ENCODE measurements at places on chromosomes 11 and 22. TPM values are rescaled to one million over a fixed set of nuclear protein-coding genes. Genes with fewer than 3 reads are reported as not detected.
A peak's percentile ranks its signal among the peaks of the same experiment; 100 is the strongest.

NRGN gene
- 0.87 TPM for total RNA-seq

SCGB1A1 gene
- total RNA-seq, result not detected

PATE4 gene
- total RNA-seq, result not detected

HMGXB4 gene
- total RNA-seq, result 27.8 TPM

SAA4 gene
- total RNA-seq, result not detected

TSGA10IP gene
- total RNA-seq, result not detected

SCO2 gene
- not detected for total RNA-seq

GRCh38 chr11:48064306-48064705, 83.9 kb downstream of the PTPRJ start:
- peaks cover 35% of the 10 kb centered on the region for H3K4me1 ChIP-seq
- H3K4me3 ChIP-seq, result no peak overlapping the region
- peak overlapping the region; percentile 76 for H3K27ac ChIP-seq
- no peak for DNase-seq
- peaks cover under 1% of the 10 kb centered on the region for H3K36me3 ChIP-seq

GRCh38 chr11:30131535-30131934, 99.3 kb upstream of the FSHB start:
- no peaks in the 10 kb centered on the region for H3K36me3 ChIP-seq
- no peaks in the 10 kb centered on the region for H3K27me3 ChIP-seq
- no peak overlapping the region for H3K27ac ChIP-seq
- no peaks in the 10 kb centered on the region for H3K4me1 ChIP-seq
- no peak overlapping the region for H3K4me3 ChIP-seq

DNA sequence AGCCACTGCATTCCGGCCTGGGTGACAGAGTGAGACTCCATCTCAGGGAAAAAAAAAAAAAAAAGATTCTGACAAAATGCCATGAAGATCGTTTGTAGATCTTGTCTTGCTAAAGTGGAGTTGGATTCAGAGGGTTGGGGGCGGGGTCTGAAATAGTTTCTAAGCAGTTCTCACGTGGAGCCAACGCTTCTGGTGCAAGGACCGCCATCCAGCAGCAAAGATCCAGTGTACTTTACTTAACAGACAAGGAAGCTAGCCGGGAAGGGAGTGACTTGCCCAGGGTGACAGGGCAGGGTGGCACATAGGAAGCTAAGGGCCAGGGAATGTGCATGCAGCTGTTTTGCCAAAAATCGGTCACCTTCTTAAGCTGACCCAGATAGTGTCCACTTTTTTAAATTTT, 27.4 kb downstream of the APOL1 start:
- peaks cover 61% of the 10 kb centered on the region for H3K36me3 ChIP-seq
- no peak for DNase-seq
- no peak overlapping the region for H3K4me3 ChIP-seq
- peaks cover 17% of the 10 kb centered on the region for H3K4me1 ChIP-seq

- H3K4me3 ChIP-seq, result no peak overlapping the region
- no peaks in the 10 kb centered on the region for H3K36me3 ChIP-seq
- H3K27me3 ChIP-seq, result no peaks in the 10 kb centered on the region
- no peak for DNase-seq
- H3K4me1 ChIP-seq, result no peaks in the 10 kb centered on the region
Observed at GRCh38 chr11:82944198-82944597, 42.7 kb downstream of the DDIAS start.

- peak within 1 kb of the TSS; percentile 33 for H3K4me3 ChIP-seq
- peaks cover 43% of the 10 kb centered on the region for H3K4me1 ChIP-seq
- peaks cover 72% of the 10 kb centered on the region for H3K27me3 ChIP-seq
- peak; percentile 73 for DNase-seq
- H3K27ac ChIP-seq, result no peak within 1 kb of the TSS
- no peaks in the 10 kb centered on the region for H3K36me3 ChIP-seq
Observed at GRCh38 chr22:45977003-45977411, at the start of gene WNT7B. WNT7B (minus strand) TSS chr22:45977162; CDS start chr22:45976754, 408 bp downstream.

GRCh38 chr22:49929211-49929979, 11.0 kb downstream of the CRELD2 start:
- peaks cover 8% of the 10 kb centered on the region for H3K27me3 ChIP-seq
- H3K36me3 ChIP-seq, result peaks cover 24% of the 10 kb centered on the region
- peak; percentile 81 for DNase-seq
- H3K4me1 ChIP-seq, result peaks cover 46% of the 10 kb centered on the region
- H3K4me3 ChIP-seq, result peak overlapping the region; percentile 30
- no peak overlapping the region for H3K27ac ChIP-seq

GRCh38 chr11:73217810-73218105, 323 bp upstream of the P2RY2 start:
- H3K27ac ChIP-seq, result peak overlapping the region; percentile 50
- H3K27me3 ChIP-seq, result peaks cover 24% of the 10 kb centered on the region
- no peaks in the 10 kb centered on the region for H3K36me3 ChIP-seq
- peak overlapping the region; percentile 60 for H3K4me3 ChIP-seq
- peaks cover 9% of the 10 kb centered on the region for H3K4me1 ChIP-seq

DNA sequence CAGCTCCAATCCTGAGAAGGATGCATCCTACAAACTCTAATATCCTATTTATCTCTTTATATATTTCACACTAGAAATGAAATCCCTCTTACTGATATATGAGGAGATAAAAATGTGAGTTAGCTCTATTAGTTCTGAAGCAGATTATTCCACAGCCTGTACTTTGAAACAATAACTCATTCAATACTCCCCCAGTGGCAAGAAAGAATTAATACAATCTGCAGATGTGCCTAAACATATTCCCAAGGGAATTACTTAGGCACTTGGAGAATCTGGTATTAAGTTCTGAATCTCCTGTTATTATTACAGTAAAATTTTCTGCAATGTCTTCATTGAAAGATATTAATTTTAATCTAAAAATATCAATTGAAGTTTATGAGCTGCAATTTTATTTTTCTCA, 59.4 kb downstream of the DDI1 start:
- H3K4me1 ChIP-seq, result no peaks in the 10 kb centered on the region
- H3K4me3 ChIP-seq, result no peak overlapping the region
- H3K27me3 ChIP-seq, result no peaks in the 10 kb centered on the region
- no peak overlapping the region for H3K27ac ChIP-seq

- DNase-seq, result peak; percentile 93
- no peaks in the 10 kb centered on the region for H3K36me3 ChIP-seq
- no peaks in the 10 kb centered on the region for H3K27me3 ChIP-seq
- peaks cover 26% of the 10 kb centered on the region for H3K4me1 ChIP-seq
- no peak overlapping the region for H3K4me3 ChIP-seq
- H3K27ac ChIP-seq, result peak overlapping the region; percentile 59
Observed at GRCh38 chr22:35477911-35478582, 62.6 kb upstream of the RASD2 start.

DNA sequence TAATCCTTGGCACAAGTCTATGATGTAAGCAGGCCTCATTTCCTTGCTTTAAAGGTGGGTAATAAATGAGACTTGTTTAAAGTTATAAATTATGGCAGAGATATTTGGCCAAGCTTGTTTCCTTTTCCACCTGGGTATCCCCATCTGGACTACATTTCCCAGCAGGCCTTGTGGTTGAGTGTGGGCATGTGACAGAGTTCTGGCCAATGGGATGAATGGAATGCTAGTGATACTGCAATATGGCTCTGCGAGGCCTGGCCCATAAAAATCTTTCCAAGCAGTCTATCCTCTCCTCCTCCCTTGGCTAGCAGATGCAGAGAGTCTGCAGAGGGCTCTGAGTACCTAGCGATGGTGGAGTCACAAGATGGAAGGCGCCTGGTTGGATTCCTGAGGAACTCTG, 102.5 kb downstream of the TIMP3 start:
- H3K4me3 ChIP-seq, result no peak overlapping the region
- no peak overlapping the region for H3K27ac ChIP-seq
- peak; percentile 74 for DNase-seq
- no peaks in the 10 kb centered on the region for H3K4me1 ChIP-seq

DNA sequence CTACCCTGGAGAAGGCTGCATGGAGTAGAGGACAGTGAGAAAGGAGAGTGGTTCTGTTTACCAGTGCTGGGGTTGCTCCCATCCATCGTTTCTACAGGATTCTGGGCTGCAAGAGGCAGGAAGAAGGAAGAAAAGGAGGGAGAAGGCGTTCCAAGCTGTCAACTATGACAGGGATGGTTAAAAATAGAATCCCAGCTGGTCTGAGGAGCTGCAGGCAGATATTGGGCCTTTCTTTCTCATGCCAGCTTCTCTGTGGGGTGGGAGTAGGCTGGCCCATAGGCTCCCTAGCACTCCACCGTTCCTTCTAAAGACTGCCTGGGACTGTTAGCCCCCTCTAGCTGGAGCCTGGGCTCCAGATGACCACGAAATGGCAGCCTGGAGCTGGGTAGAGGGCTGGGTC, 13.6 kb downstream of the CCKBR start:
- no peaks in the 10 kb centered on the region for H3K27me3 ChIP-seq
- no peak overlapping the region for H3K4me3 ChIP-seq
- no peak for DNase-seq
- no peaks in the 10 kb centered on the region for H3K4me1 ChIP-seq
- H3K36me3 ChIP-seq, result peaks cover 17% of the 10 kb centered on the region

- no peak for DNase-seq
- H3K4me1 ChIP-seq, result peaks cover 57% of the 10 kb centered on the region
- H3K27ac ChIP-seq, result no peak overlapping the region
- H3K4me3 ChIP-seq, result no peak overlapping the region
Observed at GRCh38 chr11:43985386-43985752, 42.9 kb downstream of the C11orf96 start.

DNA sequence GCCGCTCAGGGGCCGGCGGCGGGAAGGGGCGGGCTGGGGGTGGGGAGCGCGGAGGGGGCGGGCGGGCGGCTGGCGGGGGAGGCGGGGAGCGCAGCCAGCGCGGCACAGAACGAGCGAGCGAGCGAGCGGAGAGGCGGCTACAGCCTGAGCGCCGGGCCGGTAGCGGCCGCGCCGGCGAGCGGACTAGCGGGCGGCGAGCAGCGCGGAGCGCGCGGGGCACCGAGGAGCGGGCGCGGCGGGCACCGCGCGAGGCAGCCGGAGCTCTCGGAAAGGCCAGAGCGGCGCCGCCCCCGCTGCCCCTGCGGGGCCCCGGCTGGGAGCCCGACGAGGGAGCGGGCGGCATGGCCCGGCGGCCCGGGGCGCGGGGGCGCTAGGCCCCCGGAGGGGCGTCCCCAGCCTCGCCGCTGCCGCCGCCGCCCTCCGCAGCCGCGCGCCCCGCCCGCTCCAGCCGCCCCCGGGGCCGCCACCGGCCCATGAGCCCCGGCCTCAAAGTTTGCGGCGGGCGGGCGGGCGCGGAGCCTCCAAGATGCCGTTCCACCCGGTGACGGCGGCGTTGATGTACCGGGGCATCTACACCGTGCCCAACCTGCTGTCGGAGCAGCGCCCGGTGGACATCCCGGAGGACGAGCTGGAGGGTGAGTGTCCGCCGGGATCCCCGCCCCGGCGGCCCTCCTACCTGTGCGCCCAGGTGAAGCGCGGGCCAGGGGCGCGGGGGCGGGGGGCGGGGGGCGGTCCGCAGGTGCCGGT, at the start of gene CABP7:
Gene CABP7, plus strand, starts transcription at position 105 of the 747 bp plus-strand sequence. Its CDS starts 422 bp downstream, at position 527.
- H3K4me3 ChIP-seq, result peak within 1 kb of the TSS; percentile 32
- H3K27ac ChIP-seq, result no peak within 1 kb of the TSS
- H3K4me1 ChIP-seq, result peaks cover 17% of the 10 kb centered on the region
- H3K27me3 ChIP-seq, result peaks cover 97% of the 10 kb centered on the region

DNA sequence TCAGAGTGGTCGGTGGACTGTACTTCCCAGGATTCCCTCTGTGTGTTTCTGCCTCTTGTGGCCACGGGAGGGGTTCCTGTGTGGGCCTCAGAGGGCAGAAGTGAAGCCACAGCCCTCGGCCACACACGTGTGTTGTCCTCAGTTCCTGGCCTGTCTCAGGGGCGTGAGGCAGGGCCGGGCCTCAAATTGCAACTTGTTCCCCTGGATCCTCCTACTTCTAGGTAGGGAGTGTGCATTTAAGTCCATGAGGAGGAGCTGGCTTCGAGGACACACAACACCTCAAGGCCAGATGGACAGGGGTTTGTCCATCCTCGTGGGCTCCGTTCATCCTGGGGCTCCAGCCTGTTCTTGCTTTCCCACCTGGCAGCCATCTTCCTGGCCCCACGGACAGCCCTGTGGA, 573.0 kb downstream of the TBC1D22A start:
- no peaks in the 10 kb centered on the region for H3K36me3 ChIP-seq
- no peaks in the 10 kb centered on the region for H3K4me1 ChIP-seq
- H3K27ac ChIP-seq, result no peak overlapping the region
- H3K4me3 ChIP-seq, result no peak overlapping the region

DNA sequence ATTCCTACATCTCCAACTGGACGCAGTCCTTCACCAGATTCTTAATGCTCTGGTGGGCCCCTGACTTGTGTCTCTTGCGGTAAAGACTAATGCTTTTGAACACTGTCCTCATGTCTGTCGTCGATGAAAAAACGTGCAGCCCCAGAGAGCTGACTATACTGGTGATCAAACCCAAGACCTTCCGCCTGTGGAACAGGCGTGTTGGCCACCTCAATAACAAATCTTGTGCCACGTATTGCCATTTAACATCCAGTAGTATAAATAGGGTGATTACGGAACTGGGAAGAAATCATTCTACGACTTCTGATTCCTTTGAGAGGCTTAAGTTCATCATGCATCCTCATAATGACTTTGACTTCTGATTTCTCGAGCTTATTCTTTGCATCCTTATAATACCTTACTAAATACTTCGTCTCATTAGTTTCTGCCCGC, 45.6 kb downstream of the OR4D9 start:
- H3K36me3 ChIP-seq, result no peaks in the 10 kb centered on the region
- H3K27me3 ChIP-seq, result no peaks in the 10 kb centered on the region
- H3K4me1 ChIP-seq, result peaks cover 18% of the 10 kb centered on the region
- H3K27ac ChIP-seq, result peak overlapping the region; percentile 61

- no peak overlapping the region for H3K27ac ChIP-seq
- H3K4me1 ChIP-seq, result no peaks in the 10 kb centered on the region
- no peaks in the 10 kb centered on the region for H3K36me3 ChIP-seq
- no peak for DNase-seq
- no peaks in the 10 kb centered on the region for H3K27me3 ChIP-seq
Observed at GRCh38 chr11:5489576-5490357, 1.3 kb downstream of the OR52D1 start.

DNA sequence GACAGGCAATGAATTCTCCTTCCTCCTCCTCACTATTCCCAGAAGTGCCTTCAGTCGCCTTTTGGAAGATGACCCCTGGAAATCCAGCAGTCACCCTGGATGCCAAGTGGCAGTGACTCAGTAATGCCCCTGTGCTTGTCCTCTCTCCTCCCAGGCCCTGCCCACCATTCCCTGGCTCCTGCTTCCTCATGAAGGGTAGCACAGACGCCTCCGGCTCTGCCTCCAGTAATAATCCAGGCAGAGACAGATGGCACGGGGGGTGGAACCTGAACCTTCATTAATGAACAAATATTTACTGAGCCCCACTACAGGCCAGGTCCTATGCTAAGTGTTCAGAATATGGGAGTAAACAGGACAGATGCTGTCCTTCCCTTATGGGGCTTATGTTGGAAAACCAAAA, 23.2 kb downstream of the SYT13 start:
- no peaks in the 10 kb centered on the region for H3K4me1 ChIP-seq
- DNase-seq, result no peak
- H3K27ac ChIP-seq, result no peak overlapping the region
- H3K4me3 ChIP-seq, result no peak overlapping the region

- H3K27me3 ChIP-seq, result no peaks in the 10 kb centered on the region
- H3K4me1 ChIP-seq, result peaks cover 8% of the 10 kb centered on the region
- H3K36me3 ChIP-seq, result no peaks in the 10 kb centered on the region
- no peak overlapping the region for H3K27ac ChIP-seq
- DNase-seq, result no peak
Observed at GRCh38 chr11:92308366-92308765, 83.7 kb downstream of the FAT3 start.

GRCh38 chr11:11608783-11609232, 13.0 kb downstream of the GALNT18 start:
- H3K36me3 ChIP-seq, result no peaks in the 10 kb centered on the region
- H3K27ac ChIP-seq, result no peak overlapping the region
- H3K4me1 ChIP-seq, result no peaks in the 10 kb centered on the region
- no peaks in the 10 kb centered on the region for H3K27me3 ChIP-seq
- DNase-seq, result no peak
